Stimulated activated CD8-positive, alpha-beta memory T cell treated with anti-CD3 and anti-CD28 coated beads, Interleukin-4, amount 100 ng/mL, for 1 hour (primary cell): ENCODE measurements at places on chromosomes 13 and 19.

- no peak for DNase-seq
These were observed 536 bp downstream of the FAM32A start for GRCh38 chr19:16185768-16186123.

- no peak for DNase-seq
These were observed 840 bp upstream of the CCNA1 start for GRCh38 chr13:36431204-36432105.

- no peak for DNase-seq
These were observed 2.4 kb upstream of the SSBP4 start for GRCh38 chr19:18416778-18417249.

DNA sequence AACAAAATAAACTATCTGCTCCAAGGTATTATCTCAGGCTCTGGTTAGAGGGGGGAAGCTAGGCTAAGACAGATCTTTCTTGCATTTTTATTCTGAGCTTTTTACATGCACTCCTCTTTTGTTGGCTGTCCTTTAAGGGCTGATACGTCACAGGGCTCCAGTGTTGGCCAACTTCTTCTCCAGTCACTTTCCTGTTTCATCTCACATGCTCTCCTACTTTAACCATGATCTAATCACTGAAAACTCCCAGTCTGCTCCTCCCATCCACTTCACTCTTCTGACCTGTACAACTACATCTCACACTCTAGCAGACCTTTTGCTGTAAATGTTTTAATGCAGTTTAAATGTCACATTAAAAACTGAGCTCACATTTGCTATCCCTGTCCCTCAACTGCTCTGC, 510.0 kb upstream of the KLF12 start:
- no peak for DNase-seq

- DNase-seq: no peak
These were observed 56.8 kb downstream of the THSD1 start for GRCh38 chr13:52348983-52349780.

DNA sequence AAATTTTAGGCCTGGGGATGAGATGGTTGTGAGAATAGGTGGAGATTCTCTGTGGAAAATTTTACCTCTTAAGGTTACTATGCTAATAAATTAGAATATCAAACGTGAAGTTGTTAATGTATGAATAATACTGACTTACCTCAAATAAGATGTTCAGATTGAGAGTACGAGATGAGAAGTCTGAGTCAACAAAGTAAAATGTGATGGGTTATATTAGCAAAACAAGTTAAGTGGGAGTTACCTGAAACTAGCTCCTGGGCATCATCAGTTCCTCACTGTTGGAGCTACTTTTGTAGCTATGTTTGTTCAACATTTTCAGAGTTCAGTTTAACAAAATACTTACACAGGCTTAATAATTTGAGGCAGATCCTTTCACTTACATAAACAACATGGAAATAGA, 108.6 kb downstream of the PIBF1 start:
- DNase-seq: no peak

GRCh38 chr19:54426291-54426931, 11.1 kb downstream of the TTYH1 start:
- no peak for DNase-seq

DNA sequence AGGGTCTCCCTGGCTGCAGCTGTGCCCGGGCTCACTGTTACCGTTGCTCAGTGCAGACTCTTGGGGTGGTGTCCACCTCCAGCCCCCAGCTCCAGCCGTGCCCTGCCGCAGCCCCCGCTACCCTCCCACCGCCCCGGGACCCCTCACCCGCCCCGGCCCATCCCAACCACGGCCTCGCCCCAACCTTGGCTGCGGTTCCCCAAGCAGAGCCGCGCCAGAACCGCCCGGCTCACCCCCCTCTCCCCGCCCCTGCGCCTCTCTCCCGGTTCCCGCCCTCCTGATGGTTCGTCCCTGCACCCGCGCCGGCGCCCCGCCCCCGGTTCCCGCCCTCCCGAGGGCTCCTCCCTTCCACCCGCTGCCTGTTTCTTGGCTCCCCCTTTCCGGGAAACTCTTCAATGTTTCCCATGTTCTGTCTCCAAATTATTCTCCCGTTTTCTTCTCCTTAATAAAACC, 40.3 kb downstream of the ANKRD10 start:
- DNase-seq: no peak

DNA sequence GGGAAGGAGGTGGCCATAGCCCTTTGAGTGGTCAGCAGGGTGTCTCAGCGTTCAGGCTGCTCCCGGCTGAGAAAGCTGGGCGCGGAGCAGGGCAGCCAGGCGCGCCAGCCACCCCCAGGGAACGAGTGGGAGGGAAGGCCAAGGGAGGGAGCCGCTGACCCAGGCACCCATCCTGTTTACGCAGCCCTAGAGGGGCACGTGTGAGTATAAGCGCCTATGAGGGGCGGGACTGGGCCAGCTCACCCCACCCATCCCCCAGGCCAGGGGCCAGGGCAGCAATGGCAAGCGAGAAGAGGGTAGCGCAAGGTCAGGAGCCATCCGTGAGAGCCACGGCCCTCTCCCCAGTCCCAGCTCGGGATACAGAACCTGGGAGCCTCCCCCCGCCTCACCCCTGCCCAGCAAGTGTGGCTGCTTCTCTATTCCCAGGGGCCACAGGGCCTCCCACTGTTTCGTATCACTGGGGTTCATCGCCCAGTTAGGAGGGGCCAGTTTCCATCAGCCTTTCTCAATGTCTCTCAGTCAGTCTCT, 897 bp upstream of the DMKN start:
- no peak for DNase-seq

DNA sequence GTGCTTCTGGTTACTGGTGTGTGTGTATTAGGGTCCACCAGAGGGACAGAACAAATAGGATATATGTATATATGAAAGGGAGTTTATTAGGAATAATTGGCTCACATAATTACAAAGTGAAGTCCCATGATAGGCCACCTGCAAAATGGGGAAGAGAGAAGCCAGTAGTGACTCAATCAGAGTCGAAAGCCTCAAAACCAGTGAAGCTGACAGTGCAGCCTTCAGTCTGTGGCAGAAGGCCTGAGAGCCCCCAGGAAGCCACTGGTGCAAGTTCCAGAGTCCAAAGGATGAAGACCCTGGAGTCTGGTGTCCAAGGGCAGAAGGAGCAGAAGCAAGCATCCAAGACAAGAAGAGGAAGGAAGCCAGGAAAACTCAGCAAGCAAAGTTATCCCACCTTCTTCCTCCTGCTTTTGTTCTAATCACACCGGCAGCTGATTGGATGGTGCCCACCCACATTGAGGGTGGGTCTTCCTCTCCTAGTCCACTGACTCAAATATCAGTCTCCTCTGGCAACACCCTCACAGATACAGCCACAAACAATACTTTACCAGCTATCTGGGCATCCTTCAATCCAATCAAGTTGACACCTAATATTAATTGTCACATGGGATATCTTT, 21.7 kb upstream of the SCEL start:
- no peak for DNase-seq

GRCh38 chr19:32178956-32179355, 166.5 kb upstream of the ZNF507 start:
- no peak for DNase-seq

- no peak for DNase-seq
These were observed 37.6 kb upstream of the FLT1 start for GRCh38 chr13:28532388-28533124.

DNA sequence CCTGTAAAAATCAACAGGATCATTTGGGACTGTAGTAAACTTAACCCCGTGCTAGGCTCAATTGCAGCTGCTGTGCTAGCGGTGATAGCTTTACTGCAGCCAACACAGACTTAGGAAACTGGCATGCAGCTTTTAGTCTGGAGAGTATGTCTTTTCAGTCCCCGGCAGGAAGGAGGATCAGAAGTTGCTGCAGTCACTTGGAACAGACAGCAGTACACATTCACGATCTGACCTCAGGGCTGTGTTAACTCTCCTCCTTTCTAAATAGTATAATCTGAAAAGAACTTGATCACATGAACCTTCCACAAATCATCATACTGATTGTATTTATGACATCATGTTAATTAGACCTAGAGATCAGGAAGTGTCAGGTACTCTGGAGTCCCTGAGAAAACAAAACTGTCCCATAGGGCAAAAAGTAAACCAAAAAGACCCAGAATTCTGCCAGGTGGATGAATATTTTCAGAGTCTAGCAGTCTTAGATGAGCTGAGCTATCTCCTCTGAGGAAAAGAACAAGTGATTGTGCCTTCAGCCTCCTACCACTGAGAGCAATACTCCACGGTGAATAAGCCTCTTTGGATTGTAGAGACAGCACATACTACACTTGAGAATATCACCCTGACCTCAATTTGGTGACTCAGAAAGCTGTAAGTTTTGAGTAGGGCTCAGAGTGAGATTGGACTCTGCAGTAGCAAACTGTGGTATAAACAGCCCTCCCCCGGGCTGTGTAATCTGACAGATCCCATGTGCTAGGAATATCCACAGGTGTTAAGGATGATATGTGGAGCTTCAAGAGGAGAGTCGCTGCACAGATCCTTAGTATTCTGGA, 181.0 kb upstream of the GPR12 start:
- no peak for DNase-seq

DNA sequence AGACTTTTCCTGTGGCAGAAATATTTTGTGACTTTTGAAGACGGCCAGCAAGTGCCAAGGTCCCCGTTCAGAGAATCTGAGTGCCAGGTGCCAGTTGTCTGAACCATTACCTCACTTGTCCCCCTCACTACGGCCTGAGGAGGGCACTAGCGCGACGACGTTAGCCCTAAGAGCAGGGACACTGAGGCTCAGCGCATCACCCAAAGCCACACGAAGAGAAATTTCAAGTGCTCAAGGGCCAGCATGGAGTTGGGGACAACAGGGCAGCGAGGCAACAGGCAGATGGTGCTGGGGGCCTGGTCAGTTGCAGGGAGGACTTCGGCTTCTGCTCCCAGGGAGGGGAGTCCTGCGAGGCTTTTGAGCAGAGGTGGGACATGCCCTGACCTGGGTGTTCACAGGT, 9.5 kb upstream of the TYK2 start:
- DNase-seq: no peak

DNA sequence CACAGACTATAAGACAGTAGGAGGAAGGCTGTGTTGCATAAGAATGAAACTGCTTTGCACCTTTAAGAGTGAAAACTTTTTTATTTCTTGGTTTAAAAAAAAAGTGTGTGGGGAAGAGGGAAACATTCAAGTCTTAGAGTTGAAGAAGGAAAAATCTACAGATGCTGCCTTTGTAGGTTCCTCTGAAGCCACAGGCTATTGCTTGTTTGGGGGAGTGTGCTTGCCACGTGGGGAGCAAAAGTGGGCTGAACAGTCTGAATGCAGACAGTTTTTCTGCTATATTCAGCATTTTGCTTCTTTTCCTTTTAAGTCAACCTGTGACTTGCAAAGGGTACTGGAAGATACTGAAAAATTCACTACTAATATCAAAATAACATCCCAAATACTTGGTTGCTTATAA, 36.9 kb downstream of the EFNB2 start:
- DNase-seq: no peak

DNA sequence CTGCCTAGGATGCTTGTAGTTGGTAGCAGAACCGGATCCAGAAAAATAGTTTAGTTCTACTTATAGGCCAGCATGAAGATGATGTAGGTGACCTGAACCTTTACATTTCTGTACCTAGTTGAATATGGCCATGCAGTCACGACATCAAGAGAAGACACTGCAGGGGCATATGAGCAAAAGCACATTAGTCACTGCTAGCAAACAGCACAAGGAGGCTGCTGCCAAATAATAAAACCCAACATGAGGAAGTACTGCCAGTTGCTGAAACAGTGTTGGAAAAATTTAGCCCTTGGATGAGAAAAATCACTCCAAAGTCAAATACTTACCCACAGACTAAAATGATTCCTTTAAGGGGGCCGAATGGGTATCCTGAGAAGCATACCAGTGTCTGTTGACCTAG, 20.8 kb downstream of the ERICH6B start:
- no peak for DNase-seq

GRCh38 chr19:40805258-40805868, 6.4 kb downstream of the EGLN2 start:
- no peak for DNase-seq

- no peak for DNase-seq
These were observed 239.7 kb upstream of the MAB21L1 start for GRCh38 chr13:35716186-35716585.

GRCh38 chr13:21698817-21699679, 28.2 kb downstream of the FGF9 start:
- DNase-seq: no peak

GRCh38 chr19:34041925-34042521, 130.3 kb upstream of the LSM14A start:
- peak; percentile 43 for DNase-seq

DNA sequence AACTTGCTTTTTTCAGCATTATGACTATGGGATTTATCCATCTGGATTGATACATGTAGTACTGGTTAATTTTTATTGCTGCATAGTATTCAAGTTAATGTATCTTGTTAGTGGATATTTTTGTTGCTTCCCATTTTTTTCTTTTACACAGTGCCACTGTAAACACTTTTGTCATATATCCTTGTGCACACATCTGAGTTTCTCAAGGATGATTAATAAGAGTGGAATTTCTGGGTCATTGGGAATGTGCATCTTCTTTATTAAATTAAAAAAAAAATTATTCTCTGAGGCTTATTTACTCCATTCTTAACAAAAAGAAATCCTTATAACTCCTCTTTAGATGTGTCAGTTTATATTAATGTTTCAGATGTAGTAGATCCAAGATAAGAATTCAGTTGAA, 27.3 kb downstream of the B3GLCT start:
- no peak for DNase-seq

DNA sequence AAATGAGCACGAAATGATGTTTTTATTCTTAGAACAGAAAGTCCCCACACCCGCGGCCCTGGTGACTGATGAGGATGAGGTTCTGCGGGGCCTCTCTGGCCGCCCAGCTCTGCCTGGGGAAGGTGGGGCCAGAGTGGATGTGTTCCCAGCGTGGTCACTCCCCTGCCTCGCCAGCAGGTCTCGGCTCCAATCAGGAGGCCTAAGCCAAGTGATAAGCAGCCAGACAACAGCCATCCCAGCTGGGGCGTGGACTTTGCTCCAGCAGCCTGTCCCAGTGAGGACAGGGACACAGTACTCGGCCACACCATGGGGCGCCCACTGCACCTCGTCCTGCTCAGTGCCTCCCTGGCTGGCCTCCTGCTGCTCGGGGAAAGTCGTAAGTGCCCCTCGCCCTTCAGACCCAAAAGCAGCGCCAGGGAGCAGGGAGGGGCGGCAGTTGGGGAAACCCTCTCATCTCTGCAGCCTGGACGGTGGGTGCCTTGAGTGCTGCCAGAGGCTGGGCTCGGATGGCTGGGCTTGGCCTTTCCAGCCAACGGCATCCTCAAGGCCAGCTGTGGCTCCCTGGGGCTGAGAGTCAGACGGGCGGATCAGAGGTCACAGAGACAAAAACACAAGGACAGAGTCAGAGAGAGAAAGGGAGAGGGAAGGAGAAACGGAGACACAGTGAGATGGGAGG, at the start of gene F10:
F10 (plus strand) TSS at position 250 of the 676 bp plus-strand sequence; CDS start at position 307, 57 bp downstream.
- no peak for DNase-seq

DNA sequence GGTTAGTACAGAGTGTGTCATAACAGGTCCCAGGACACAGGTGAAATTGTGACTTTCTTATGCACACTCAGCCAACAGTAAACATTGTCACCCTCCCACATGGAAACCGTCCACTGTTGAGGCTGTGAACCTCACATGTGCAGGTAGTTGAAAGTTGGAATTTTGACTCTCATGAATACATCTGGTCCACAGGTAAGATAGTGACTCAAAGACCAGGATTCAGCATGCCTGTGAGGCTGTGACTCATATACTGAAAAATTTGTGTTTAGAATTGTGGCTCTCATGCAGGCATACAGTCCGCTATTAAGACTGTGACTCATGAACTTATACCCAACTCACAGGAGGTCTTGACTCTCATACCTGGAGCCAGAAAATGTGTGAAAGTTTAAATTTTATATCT, 67.8 kb downstream of the ZNF728 start:
- no peak for DNase-seq
